SIG-M5 (cell line): ENCODE measurements at places on chromosomes 5 and 9.

- no peak for DNase-seq
Observed at GRCh38 chr9:77180056-77180455, 2.7 kb downstream of the VPS13A start.

GRCh38 chr9:78301466-78301865 is 4.5 kb downstream of the PSAT1 start:
- no peak for DNase-seq

DNA sequence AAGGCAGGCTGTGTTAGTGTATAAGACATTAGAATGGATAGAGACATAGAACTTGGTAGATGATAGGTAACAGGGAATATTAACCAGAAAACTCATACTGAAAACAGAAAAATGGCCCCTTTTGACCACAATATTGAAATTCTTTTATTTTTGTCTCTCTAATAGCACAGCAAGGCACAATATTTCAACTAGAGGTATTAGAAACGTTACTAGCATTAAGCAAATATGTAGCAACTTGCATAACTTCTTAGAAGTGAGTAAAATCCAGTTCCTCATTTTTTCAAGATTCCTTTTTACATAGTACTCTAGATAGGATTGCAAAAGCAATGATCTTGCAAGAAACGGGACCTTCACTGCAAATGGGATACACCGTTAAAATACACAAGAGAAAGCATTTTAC is 102.7 kb upstream of the VCAN start:
- peak; percentile 92 for DNase-seq

DNA sequence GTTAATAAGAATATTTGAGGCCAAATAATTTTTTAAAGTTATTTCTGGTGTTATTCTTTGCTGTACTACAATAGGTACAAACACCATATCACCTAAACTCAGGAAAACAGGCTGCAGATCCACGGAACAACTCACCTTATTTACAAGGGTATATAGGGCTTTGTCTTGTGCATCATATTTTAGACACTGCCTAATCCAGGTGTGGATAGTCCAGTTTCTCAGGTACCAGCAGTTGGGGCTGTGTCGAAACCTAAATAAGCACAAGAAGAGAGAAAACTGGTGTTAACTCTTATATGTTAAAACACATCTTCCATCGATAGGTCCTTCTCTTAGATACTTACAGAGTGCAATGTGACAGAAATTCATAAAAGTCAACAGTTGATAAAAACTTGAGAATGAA is 82.2 kb downstream of the MRPS27 start:
- DNase-seq, result no peak

- no peak for DNase-seq
Observed at GRCh38 chr5:13994621-13995253, 50.2 kb upstream of the DNAH5 start.
